ENCODE measurements at places on chromosomes 1 and 21.
A peak's percentile ranks its signal among the peaks of the same experiment; 100 is the strongest.

- no peak for DNase-seq
Measured at GRCh38 chr21:36097427-36098181, 27.8 kb downstream of the CBR1 start.

DNA sequence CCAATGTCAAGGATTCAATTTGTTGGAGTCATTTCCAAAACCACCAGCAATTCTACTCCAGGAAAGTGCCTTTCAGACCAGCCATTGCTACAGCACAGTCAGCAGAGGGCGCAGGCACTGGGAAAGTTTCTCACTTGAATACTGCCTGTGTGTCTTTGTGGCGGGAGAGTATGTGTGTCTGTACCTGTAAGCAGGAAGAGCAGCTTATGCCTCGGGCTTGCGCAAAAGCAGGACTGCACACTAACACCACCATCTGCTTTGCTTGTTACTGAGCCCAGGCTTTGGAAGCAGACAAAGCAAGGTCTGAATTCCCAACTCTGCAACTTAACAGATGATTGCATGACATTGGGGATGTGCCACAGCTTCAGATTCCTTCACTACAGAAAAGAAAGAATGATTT, 7.0 kb upstream of the CTSE start:
- DNase-seq: peak; percentile 72

DNA sequence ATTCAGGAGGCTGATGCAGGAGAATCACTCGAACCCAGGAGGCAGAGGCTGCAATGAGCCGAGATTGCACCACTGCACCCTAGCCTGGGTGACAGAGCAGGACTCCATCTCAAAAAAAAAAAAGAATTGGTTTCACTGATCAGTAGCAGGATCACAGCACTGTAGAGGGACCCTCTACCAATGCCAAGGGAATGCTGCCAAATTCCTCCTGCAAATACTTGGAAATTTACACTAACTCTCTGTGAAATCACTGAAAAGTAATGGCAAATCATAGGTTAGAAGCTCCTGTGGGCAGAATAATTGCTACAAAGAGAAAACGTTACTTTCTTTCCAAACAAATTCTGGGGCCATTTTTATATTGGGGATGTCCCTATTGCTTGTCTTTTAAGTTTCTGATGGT, 6.7 kb upstream of the GPR25 start:
- no peak for DNase-seq

DNA sequence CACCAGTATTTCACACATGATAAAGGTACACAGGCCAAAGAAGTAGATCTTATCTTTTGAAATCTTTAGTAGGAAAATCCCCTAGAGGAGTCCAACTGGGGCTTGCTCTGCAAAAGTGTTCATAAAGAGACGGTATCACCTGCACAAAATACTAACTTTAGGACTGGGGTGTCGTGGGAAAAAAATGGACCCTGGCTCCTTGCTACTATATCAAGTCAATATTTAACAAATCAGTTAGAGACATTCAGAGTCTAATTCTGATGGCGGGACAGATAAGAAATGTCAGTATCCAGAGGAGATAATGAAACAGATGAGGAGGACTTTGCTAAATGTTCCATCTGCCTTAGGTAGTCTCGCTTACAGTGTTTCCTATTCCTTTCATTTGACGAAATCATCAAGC, 25.6 kb upstream of the CNN3 start:
- DNase-seq: no peak

- no peak for DNase-seq
Measured at GRCh38 chr1:223411309-223411708, 18.1 kb downstream of the CCDC185 start.

GRCh38 chr21:38984568-38984967, 178.8 kb downstream of the ETS2 start:
- DNase-seq: no peak

DNA sequence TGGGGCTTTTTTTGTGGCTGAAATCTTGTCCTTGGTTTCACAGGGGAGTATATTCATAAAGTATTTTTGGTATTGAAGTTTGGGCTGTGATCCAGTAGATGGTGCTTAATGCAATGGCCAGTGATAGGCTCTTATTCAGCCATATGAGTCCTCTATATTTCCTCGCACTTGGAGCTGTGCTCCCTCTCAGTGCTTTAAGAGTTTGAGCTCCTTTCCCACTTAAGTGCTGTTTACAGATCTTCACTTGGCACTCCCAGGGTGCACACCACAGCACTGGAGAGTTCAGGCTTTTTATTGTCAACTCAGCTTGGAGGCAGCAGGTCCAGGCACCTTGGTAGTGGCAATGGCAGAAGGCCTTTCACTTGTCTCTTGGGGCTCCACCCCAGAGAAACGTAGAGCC, 54.9 kb downstream of the DRAM2 start:
- no peak for DNase-seq

DNA sequence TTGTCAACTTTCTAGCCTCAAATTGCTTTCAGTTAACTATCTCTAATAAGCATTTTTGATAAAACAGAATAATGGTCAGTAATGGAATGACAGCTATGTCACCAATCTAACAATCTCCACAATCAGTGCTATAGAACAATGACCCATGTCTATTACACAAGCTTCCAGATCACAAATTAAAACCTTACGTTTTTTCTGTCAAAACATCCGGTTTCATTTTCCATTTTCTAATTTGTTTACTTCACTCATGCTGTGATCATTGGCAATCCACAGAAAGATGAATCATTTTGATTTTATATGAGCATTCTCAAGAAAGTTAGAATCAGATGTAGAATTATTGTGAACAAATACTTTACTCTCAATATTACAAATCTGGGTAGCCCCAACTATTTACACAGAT, 80.3 kb downstream of the KCNT2 start:
- DNase-seq: no peak

DNA sequence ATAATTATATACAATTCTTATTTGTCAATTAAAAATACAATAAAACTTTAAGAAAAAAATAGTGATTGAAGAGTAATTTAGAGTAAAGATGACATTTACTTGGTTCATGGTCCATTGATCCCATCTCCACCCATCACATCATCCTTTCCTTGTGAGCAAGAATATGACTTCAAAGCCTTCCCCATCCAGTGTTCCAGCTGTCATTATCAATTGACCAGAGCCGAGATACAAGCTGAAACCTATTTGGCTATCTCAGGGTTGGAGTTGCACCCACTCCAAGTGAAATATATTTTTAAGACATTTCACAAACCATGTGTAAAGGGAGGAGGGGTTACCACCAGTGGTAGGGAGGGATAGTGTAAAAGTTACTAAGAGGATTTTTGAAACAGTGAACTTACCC, 428.9 kb upstream of the C1orf87 start:
- no peak for DNase-seq

DNA sequence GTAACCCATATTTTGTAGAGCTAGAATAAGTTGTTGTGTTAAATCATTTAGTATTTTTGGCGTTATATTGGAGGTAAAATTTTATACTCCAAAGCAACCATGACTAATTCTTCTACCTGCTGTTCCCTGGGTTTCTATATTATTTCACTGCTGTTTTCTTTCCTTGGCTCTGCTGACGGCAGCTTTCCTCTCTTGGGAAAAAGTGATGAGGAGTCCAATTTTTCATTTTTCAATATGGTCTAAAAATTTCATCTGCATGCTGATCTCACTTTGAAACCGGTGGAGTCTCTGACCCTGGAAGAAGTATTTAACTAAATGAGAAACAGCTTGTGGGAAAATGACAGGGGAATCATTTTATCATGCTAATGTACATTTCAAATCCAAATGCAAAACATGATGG, 110.2 kb downstream of the IFI44 start:
- DNase-seq: no peak

DNA sequence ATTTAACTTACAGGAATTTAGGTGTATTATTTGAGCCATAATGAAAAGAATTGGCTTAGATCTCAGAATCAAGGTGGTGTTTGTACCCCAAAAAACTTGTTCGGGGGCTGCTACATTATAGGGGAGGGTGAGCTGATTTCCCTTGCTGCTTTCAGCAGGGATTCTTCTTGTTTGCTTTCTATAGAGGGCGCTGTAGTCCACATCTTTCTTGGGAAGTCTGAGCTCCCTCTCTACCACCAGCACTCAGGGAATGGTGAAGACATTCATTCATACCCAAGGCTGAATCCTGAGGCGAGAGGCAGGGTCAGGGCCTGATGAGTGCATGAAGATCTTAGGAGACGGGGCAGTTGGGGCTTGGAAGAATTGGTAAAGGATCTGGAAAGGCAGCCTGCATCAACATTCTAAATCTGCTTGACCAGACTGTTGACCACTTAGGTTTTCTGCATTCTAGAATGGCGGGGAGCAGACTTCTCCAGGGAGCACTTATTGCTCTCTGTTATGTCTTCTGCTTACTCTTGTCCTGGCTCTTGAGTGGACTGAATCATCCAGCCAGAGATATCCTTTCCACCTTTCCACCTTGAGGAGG, 18.9 kb downstream of the SPATA46 start:
- peak; percentile 15 for DNase-seq

GRCh38 chr1:178941261-178941689, 70.4 kb upstream of the ANGPTL1 start:
- no peak for DNase-seq

- no peak for DNase-seq
Measured at GRCh38 chr1:54668567-54668966, 27.0 kb downstream of the MROH7 start.

- DNase-seq: no peak
Measured at GRCh38 chr1:8120693-8121260, 94.7 kb upstream of the ERRFI1 start.

GRCh38 chr1:44016041-44016889, 15.0 kb downstream of the SLC6A9 start:
- DNase-seq: no peak

DNA sequence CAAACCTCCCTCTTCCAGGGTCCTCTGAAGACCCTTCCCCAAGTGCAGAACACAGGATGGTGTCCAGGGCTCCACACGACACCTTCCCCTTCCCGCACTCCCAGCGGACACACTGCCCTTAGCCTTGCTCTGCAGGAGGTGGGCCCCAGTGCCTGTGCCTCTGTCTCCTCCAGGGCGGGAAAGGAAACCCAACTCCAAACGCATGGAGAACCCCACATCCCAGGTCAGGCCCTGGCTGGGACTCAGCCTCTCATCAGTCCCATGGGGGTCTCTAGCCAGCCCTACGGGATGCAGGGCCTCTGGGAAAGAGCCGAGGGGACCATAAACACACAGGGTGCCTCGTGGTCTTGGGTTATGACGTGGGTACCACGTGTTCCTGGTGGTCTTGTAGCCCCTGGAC, 5.6 kb upstream of the SMYD3 start:
- DNase-seq: no peak

- no peak for DNase-seq
Measured at GRCh38 chr1:89908672-89909436, 86.1 kb upstream of the ZNF326 start.

GRCh38 chr1:174839211-174839610, 160.5 kb upstream of the CACYBP start:
- DNase-seq: no peak

- DNase-seq: no peak
Measured at GRCh38 chr1:210477328-210477924, 148.7 kb downstream of the HHAT start.

DNA sequence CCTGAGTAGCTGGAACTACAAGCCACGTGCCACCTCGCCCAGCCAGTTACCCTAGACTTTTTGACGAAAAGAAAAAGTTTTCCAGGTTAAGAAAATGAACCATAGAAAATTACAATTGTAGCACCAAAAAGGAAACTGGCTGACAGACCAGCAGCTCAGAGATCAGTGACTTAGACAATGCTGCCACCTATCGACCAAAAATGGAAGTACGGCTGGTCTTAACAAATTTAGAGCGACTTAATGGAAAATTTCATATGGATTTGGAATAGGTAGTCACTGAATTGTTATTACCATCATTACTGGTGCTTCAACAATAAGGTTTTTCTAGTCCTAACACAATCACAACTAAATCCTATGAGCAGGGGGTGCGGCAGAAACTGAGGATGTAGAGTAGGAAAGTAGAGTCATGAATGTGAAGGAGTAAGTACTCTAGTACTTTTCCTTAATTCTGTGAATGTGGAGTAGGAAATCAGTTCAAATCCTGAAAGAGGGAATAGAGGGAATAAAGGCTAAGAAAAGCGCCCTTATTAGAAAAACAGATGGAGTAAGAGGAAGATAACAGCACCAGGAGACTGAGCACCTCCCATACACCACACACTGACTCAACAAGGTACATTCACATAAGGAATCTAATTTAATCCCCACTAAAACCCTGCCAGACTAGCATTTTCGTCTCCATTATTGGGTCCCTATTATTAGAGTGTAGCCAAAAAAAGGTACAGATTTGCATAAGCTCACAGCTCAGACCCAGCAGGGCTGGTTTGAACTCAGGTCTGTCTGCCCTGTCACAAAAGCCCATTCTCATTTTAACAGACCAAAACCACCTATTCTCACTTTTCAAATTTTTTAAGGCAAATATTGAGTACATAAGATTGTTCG, 37.9 kb upstream of the MGST3 start:
- peak; percentile 77 for DNase-seq

DNA sequence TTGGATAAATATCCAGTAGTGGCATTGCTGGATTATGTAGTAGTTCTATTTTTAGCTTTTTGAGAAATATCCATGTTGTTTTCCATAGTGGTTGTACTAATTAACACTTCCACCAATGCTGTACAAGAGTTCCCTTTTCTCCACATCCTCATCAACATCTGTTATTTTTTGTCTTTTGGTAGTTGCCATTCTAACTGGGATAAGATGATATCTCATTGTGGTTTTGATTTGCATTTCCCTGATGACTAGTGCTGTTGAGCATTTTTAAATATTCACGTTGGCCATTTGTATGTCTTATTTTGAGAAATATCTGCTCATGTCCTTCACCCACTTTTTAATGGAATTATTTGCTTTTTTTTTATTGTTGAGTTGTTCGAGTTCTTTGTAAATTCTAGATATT, 183.9 kb downstream of the PTPRU start:
- no peak for DNase-seq

- DNase-seq: no peak
Measured at GRCh38 chr1:9416506-9416905, 122.8 kb upstream of the SLC25A33 start.

DNA sequence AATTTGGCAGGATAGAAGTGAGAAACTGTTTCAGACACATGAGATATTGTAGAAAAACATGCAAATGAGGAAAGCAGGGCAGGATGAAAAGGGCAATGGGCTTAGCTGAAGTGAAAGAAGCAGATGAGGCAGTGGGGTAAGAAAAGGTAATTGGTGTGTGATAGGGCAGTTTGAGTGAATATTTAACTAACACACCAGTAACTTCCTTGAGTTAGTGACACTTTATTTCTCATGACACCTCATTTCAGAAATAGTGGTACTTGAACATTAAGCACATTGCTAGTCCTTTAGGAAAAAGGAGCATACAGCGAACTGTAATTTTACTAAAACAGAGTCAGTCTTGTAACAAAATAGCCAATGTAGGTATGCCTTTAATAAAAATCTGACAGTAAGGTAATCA, 415.0 kb downstream of the DPYD start:
- no peak for DNase-seq

- DNase-seq: no peak
Measured at GRCh38 chr1:53549781-53550180, 90.6 kb downstream of the DMRTB1 start.

- no peak for DNase-seq
Measured at GRCh38 chr1:216626394-216627067, 96.7 kb downstream of the ESRRG start.

GRCh38 chr1:28640766-28641165, 2.1 kb downstream of the TAF12 start:
- peak; percentile 13 for DNase-seq

GRCh38 chr1:100769906-100770646, 50.5 kb downstream of the VCAM1 start:
- DNase-seq: no peak
